Amniotic stem cell (primary cell): ENCODE measurements at places on chromosomes 12 and 14.

DNA sequence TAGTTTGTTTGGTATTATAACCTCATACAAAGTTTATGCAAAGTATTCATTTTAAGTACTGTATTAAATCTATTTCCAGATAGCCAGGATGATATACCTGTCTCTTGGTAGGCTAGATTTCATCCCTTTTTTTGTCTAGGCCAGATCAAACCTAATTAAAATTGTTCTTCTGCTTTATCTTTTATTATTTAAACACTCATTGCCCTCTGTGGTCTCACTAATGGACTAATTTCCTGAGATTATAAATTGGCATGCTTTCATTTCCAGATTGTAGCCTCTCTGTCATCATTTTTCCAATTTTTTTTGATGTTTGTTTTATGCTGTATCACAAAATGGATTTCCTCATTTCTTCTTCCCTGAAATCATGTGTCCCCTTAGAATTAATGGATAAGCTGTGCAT, 85.6 kb upstream of the TMEM263 start:
- DNase-seq, result no peak

DNA sequence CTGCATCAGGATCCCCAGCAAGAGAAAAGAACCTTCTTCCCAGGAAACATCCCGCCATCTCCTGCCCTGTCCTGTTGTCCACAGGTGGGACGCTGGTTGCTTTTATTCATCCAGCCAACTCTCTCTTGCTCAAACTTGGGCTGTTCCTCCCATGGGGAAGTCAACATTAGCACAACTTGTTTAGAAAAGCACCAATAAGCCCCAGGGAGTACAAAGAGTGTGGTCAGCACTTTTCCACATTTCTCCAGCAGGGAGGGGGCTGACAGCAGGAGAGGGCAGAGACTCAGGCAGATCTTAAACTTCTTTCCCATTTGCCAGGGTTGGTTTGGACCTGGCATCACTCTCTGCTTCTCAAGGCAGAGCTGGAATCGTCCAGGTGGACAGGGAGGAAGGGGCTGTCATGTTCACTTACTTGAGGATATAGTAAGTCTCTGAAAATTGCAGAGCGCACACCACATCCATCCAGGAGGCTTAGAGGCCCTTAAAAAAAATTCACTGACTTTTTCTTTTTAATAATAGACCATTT, 74.9 kb downstream of the RBM19 start:
- no peak for DNase-seq

DNA sequence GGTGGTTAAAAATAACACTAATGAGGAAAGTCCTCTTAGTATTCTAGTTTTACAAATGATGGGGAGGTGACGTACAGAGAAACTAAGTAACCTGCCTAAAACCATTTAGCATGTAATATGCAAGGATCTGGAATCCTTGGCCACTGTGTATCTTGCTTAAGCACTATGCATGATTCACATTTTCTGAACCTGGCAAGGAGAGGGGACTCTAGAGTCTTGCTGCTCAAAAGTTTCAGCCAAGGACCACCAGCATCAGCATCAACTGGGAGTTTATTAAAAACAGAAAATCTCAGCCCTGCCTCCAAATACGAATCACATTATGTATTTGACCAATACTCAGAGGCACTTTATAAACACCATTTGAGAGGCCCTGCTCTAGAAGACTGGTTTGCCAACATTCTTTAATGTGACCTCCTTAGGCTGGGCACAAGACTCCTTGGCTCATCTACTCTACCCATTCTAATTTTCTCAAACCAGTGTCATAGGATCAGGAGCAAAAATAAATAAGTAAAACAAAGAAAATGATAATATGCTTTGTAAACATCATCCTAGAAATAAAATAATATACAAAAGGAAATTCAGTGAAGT, 52.9 kb downstream of the ABCC9 start:
- no peak for DNase-seq

- DNase-seq, result peak; percentile 48
Measured at GRCh38 chr14:92456215-92457015, 57.2 kb upstream of the RIN3 start.

DNA sequence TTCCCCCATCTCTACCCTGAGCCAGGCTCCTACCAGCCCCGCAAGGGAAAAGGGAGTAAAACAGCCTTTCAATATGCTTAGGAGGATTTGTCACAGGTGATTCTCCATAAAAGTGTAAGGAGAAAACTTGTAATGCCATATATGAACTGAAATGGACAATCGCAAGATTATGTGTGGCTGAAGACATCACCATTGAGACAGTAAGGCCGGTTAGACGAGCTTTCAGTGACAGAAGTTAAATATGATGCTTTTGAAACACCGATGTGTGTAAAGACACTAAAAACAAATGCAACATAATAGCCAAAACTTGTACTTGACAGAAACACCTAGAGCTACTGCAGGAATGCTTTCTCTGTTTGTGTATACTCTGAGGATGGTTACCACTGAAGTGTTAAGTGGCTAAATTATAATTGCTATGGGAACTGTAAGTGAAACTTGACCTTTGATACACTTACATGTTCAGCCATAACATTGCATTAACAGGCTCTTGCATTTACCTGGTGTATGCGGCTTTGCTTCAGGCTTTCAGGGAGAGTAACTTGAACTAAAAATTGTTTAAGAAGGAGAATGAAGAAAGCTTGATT, 42.3 kb downstream of the FAR2 start:
- DNase-seq, result no peak

GRCh38 chr14:100779691-100780080, 46.2 kb upstream of the MEG3 start:
- DNase-seq, result no peak

- DNase-seq, result no peak
Measured at GRCh38 chr14:101120641-101121507, 217.4 kb upstream of the RTL1 start.

DNA sequence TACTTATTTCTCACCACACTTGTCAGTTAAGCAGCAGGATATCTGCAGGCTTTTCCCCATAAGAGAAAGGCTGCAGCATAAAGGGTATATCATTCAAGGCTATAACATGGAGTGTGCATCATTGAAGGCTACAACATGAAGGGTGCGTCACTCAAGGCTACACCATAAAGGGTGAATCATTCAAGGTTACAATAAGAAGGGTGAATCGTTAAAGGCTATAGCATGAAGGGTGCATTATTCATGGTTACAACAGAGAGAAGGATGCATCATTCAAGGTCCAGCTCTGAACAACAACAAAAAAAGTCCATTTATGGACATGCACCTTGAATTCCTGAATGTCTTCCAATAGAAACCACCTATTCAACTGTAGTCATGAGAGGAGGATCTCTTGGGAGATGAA, 32.8 kb upstream of the LUM start:
- DNase-seq, result no peak

DNA sequence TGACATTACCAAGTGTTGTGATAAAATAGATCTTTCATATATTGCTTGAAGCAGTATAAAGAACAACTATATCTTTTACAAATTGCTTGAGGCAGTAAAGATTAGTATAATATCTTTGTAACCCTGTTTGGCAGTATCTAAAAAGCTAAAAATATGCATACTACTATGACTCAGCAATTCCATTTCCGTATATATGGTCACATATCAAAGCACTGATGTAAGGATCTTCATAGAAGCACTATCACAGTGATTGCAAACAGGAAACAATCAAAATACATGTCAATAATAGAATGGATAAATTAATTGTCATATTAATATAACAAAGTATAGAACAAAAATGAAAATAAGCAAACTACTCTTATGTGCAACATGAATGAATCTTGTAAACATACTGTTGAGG, 158.4 kb upstream of the IGF1 start:
- DNase-seq, result peak; percentile 36

DNA sequence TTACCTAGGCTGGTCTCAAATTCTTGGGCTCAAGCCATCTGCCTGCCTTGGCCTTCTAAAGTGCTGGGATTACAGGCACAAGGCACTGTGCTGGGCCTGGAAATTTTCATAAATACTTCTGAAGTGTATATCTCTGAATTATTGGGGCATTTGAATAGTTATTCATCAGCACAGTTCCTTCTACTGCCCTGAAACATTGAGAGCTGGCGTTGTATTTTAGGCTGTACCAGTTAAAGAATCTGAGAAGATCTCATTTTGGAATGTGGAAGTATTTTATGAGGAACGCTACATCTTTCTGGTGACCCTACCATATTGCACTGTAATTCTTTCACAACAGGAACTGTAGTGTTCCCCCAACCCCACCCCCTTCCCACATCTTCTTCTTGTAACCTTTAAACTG, 349.0 kb upstream of the RGS6 start:
- DNase-seq, result no peak

GRCh38 chr14:76710056-76711010, 50.9 kb upstream of the VASH1 start:
- peak; percentile 19 for DNase-seq

DNA sequence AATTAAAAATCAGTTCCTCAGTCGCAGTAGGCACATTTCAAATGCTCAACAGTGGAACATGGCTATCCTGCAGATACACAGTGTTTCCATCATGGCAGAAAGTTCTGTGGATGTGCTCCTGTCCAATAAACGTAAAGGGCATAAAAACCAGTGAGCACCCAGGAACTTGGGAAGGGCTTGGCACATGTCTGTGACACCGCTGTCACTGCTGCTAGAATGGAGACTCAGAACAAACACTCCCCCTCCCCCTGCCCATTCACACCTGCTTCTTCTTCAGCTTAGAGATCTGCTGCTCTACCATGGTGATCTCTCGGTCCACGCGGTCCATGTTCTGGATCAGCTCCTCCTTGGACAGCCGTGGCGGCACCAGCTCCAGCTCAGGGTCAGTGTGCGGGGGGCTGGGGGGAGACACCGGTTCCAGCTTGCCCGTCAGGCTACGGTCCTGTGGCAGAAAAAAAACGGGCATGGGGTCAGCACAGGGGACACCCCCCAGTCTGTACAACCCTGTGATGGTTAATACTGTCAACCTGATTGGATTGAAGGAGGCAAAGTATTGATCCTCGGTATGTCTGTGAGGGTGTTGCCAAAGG, 94.6 kb downstream of the NCOR2 start:
- no peak for DNase-seq

DNA sequence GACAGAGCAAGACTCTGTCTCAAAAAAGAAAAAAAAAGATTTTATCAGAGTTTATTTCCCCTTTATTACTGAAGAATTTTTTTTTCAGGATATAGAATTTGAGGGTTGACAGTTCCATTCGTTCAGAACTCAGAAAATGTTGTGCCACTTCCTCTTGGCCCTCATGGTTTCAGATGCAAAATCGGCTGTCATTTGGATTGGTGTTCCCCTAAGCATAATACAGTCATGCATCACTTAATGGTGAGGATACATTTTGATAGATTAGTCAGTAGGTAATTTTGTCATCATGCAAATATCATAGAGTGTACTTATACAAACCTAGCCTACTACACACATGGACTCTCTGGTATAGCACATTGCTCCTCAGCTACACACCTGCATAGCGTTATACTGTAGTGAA, 263.9 kb upstream of the RTL1 start:
- no peak for DNase-seq

GRCh38 chr12:127125607-127126259, 1141.2 kb upstream of the TMEM132C start:
- peak; percentile 67 for DNase-seq

DNA sequence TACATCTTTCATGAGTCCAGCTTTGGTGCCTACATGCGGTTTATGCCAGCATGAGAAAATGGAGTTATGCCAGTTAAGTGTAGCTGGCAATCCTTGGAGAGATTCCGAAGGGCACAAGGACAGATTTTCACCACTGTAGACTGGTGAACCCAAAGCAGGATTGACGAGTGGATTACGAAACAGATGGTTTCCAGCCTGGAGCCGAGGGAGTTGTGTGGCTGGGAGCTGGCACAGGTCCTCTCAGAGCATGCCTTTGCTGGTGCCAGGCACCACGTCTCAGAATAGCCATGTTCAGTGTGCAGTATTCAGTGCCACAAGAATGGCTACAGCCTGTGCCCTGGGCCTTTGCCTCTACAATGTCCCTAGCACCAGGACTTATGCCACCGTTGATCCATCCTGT, 13.2 kb downstream of the KCNH3 start:
- no peak for DNase-seq

DNA sequence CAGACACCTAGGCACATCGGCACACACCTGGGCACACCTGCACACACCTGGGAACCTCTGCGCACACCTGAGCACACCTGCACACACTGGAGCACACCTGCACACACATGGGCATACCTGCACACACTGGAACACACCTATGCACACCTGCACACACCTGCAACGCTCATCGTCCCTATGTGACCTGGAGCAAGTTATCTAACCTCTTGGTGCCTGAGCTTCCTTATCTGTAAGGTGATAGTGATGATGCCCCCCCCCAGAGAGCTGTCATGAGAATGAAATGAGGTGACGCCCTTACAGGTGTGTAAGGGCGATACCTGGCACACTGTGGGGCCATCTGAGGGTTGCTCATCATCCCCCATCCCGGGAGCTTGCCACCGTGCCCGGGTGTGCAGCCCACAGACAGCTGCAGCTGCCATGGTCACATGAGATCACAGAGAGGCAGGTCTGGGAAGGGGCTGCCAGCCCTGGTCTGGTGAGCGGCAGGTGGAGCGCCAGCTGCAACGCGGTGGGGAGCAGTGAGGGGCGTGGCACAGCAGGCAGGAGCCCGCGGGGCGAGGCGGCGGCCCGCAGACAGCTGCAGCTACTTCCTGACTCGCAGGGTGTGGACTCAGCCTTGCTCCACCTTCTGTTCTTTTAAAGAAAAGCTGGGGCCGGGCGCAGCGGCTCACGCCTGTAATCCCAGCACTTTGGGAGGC, 59.9 kb upstream of the FBRSL1 start:
- DNase-seq, result no peak

GRCh38 chr12:3580094-3580749, 89.2 kb downstream of the PRMT8 start:
- no peak for DNase-seq

DNA sequence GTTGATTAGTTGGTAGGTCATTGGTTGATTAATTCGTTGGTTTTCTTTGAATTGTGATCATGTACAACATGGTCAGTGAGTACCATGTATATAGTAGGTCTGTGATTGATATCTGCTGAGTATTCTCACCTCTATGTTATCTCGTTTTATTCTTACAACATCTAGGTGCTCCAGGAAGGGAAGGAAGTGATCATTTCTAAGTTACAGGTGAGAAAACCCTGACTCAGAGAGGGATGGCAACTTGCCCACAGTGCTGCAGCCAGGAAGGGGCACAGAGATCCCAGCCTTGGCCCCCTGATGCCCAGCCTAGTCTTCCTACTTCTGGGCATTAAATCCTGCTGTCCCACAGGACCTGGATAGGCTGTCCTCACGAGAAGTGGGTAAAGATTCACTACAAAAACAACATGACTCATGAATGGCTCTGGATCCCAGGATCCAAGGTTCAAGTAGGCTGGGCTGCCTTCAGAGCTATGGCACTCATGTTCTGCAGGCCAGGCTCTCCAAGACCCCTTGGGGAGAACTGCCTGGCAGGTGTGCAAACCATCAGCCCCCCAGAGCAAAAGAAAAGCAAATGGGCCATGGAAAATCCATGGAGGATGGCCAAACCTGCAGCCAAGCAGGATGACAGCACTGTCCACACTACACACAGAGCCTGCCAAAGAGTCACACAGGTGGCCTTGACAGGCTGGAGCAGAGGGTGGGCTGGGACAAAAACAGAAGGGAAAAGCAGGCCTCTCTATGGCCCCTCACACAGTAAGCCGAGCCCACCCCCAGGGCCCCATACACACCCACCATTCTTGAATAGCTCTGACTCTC, 146.2 kb downstream of the BCL11B start:
- DNase-seq, result no peak
